ENCODE measurements at places on chromosomes 12 and 14.

DNA sequence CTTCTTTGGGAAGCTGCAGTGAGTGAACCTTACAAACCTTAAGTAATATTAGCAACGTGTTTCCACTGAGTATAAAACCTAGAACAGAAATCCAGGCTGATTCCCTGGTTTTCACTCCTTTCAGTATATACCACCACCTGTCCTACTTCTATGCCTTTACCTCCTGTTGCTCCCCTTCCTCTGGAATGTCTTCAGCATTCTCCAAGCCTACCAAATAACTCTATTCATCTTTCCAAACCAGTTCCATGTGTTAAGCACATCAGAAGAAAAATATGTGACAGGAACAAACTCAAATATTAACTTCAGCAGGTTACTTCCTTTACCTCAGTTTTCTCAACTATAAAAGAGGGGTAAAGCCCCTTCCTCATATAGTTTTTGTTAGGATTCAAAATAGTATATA is 39.8 kb downstream of the LIMA1 start:
- no peak for DNase-seq

GRCh38 chr12:130700492-130701401 is 15.4 kb downstream of the RIMBP2 start:
- DNase-seq: no peak

GRCh38 chr12:119446459-119446858 is 111.9 kb downstream of the CCDC60 start:
- DNase-seq: no peak

GRCh38 chr12:119014368-119014767 is 33.0 kb downstream of the SRRM4 start:
- no peak for DNase-seq

GRCh38 chr14:99462210-99462609 is 18.4 kb downstream of the SETD3 start:
- DNase-seq: no peak

GRCh38 chr12:57816855-57817151 is 1.7 kb downstream of the AVIL start:
- no peak for DNase-seq

DNA sequence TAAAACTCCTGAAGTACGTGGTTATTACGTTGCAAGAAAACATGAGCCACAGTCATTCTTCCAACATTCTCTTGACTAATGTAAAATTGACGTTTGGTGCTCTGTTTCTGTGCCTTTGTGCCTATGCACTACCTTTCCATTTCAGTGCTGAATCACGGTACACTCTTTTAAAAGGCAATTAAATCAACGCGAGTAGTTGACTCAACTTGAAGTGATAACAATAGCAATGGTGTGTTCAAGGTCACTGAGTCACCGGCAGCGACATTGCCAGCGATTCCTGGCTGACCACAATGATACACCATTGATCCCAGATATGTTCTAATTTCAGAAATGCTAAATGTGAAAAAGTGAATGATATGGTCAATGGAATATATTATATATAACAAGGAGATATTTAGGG is 17.8 kb downstream of the AK7 start:
- no peak for DNase-seq
